ENCODE measurements at places on chromosomes 13 and 19.
A peak's percentile ranks its signal among the peaks of the same experiment; 100 is the strongest.

- H3K4me1 ChIP-seq = peaks cover 11% of the 10 kb centered on the region
- no peaks in the 10 kb centered on the region for H3K36me3 ChIP-seq
- peaks cover 3% of the 10 kb centered on the region for H3K27me3 ChIP-seq
- ATAC-seq = no peak
These were observed 7.4 kb upstream of the TPP2 start for GRCh38 chr13:102589301-102589822.

DNA sequence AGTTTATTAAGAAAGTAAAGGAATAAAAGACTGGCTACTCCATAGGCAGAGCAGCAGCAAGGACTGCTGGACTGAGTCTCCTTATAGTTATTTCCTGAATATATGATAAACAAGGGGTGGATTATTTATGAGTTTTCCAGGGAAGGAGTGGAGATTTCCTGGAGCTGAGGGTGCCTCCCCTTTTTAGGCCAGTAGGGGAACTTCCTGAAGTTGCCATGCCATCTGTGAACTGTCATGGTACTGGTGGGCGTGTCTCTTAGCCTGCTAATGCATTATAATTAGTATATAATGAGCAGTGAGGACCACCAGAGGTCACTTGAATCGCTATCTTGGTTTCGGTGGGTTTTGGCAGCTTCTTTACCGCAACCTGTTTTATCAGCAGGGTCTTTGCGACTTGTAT lies 13.5 kb downstream of the ZSCAN5A start:
- ATAC-seq = no peak
- peak overlapping the region; percentile 90 for H3K27ac ChIP-seq
- H3K4me1 ChIP-seq = peaks cover 29% of the 10 kb centered on the region

DNA sequence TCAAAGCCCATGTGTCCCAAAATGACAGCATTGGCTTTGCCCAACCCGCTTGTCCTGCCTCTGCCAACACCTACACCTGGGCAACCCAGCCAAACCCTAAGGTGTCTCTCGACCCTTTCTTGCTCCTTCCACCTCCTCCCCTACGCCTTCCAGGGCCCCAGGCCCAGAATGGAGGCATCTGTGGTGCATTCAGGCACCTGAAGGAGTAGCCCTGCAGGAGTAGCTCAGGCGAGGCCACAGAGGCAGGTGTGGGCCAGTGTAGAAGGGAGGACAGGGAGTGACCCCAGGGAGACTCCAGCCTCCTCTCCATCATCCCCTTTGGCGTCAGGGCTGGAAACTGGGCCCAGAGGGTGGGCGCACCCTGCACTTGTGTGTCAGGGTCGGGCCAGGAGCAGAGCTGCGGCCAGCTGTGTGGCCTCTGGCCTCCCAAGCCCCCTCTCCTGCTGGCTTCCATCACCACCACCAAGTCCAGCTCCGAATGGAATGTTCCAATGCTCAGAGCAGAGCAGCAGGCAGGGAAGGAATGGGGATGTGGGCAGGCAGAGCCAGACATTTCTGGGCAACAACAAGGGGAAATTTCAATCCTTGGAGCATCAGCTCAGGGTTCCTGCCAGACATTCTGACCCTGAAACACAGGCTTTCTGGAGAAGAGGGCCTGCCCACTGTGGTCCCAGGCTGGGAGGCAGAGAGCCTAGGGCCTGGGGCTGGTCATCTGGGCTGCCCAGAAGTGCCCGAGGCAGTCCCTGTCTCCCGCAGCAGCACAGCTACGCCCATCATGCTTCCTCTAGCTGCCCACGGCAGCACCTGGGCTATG lies 16.4 kb downstream of the PLEKHF1 start:
- H3K27me3 ChIP-seq = no peaks in the 10 kb centered on the region
- peaks cover 21% of the 10 kb centered on the region for H3K36me3 ChIP-seq
- H3K4me3 ChIP-seq = peak overlapping the region; percentile 73
- ATAC-seq = no peak
- peak overlapping the region; percentile 93 for H3K27ac ChIP-seq

- ATAC-seq = peak; percentile 82
- H3K4me1 ChIP-seq = peaks cover 12% of the 10 kb centered on the region
- H3K27me3 ChIP-seq = peaks cover 9% of the 10 kb centered on the region
- no peaks in the 10 kb centered on the region for H3K36me3 ChIP-seq
These were observed 3.3 kb upstream of the PEX11G start for GRCh38 chr19:7492142-7492541.

- H3K4me3 ChIP-seq = no peak overlapping the region
- H3K4me1 ChIP-seq = no peaks in the 10 kb centered on the region
- H3K27ac ChIP-seq = no peak overlapping the region
- ATAC-seq = no peak
- H3K36me3 ChIP-seq = no peaks in the 10 kb centered on the region
- no peaks in the 10 kb centered on the region for H3K27me3 ChIP-seq
These were observed 131.3 kb downstream of the SUCLA2 start for GRCh38 chr13:47869776-47870175.

DNA sequence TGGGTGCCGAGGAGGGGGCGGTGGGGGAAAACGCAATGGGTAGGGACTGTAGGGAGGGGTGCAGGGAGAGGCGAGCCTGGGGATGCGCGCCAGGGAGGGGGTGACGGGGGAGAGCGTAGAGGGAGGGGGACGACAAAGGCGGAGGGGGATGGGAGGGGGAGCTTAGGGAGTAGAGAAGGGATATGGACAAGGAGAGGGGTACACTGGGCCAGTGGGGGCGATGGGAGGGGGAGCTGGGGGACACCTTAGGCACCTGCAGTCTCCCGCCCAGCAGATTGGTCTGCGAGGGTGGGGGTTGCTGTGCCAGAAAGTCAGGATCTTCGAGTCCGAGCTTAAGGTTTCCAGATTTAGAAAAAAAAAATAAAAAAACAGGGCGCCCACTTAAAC lies 15.7 kb downstream of the CCDC124 start:
- peaks cover 33% of the 10 kb centered on the region for H3K4me1 ChIP-seq
- peak; percentile 1 for ATAC-seq

DNA sequence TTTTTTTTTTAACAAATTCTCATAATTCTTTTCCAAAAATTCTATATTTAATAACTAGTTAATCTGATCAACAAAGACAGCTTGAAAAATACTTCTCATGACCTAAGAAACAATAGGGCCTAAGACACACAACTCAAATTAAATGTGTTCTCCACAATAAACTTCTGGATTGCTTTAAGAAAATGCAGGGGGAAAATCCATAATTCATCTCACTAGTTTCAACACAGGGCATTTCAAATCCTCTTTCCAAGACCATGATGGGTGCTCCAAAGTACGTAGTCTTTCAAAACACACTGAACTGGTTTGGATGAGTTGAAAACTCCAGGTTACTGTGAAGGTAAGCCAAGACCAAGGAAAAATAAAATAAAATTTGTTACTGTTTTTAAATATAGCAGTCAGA lies 62.6 kb downstream of the DCLK1 start:
- H3K4me3 ChIP-seq = no peak overlapping the region
- no peaks in the 10 kb centered on the region for H3K27me3 ChIP-seq
- H3K27ac ChIP-seq = no peak overlapping the region
- no peaks in the 10 kb centered on the region for H3K36me3 ChIP-seq
- no peaks in the 10 kb centered on the region for H3K4me1 ChIP-seq

GRCh38 chr19:38649305-38650171 lies 2.1 kb downstream of the ACTN4 start:
- H3K27me3 ChIP-seq = no peaks in the 10 kb centered on the region
- H3K27ac ChIP-seq = peak overlapping the region; percentile 98
- peaks cover 55% of the 10 kb centered on the region for H3K36me3 ChIP-seq
- H3K4me1 ChIP-seq = peaks cover 32% of the 10 kb centered on the region

GRCh38 chr19:7255119-7255518 lies 39.1 kb downstream of the INSR start:
- no peak overlapping the region for H3K4me3 ChIP-seq
- no peaks in the 10 kb centered on the region for H3K36me3 ChIP-seq
- H3K27ac ChIP-seq = no peak overlapping the region
- peaks cover 4% of the 10 kb centered on the region for H3K4me1 ChIP-seq

- H3K27ac ChIP-seq = no peak overlapping the region
- H3K27me3 ChIP-seq = no peaks in the 10 kb centered on the region
- H3K4me3 ChIP-seq = no peak overlapping the region
- H3K36me3 ChIP-seq = no peaks in the 10 kb centered on the region
- ATAC-seq = no peak
- no peaks in the 10 kb centered on the region for H3K4me1 ChIP-seq
These were observed 1342.6 kb upstream of the SPRY2 start for GRCh38 chr13:81683521-81683920.

GRCh38 chr13:39448834-39449233 lies 154.2 kb downstream of the LHFPL6 start:
- ATAC-seq = no peak
- no peaks in the 10 kb centered on the region for H3K36me3 ChIP-seq
- H3K4me1 ChIP-seq = no peaks in the 10 kb centered on the region

DNA sequence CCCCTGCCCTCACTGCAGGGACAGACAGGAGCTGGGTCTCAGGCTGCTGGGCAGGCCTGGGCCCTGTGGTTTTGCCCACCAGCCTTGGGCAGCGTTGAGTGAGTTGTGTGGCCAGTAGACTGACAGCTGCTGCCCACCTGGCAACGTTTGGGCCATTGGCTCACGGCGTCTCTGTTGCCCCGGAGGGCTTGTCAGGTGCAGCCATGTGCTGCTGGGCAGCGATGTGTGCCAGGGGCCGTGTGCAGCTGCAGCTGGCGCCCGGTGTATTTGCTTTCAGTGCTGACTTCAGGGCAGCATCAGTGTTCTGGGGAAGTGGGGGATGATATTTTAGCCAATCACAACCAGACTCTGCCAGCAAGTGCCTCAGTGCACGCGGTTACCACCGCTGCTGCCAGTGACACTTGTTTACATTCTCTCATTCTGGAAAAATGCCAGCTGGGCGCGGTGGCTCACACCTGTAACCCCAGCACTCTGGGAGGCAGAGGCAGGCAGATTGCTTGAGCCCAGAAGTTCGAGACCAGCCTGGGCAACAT lies 10.6 kb downstream of the FZR1 start:
- no peak overlapping the region for H3K4me3 ChIP-seq
- peak; percentile 73 for ATAC-seq
- H3K27me3 ChIP-seq = no peaks in the 10 kb centered on the region
- H3K36me3 ChIP-seq = peaks cover 13% of the 10 kb centered on the region

- no peak overlapping the region for H3K4me3 ChIP-seq
- no peak for ATAC-seq
- H3K4me1 ChIP-seq = no peaks in the 10 kb centered on the region
- no peak overlapping the region for H3K27ac ChIP-seq
- H3K36me3 ChIP-seq = no peaks in the 10 kb centered on the region
- H3K27me3 ChIP-seq = peaks cover 21% of the 10 kb centered on the region
These were observed 364 bp downstream of the CKM start for GRCh38 chr19:45322311-45322710.

GRCh38 chr19:43820098-43820883 lies 6.8 kb upstream of the ZNF283 start:
- peaks cover 10% of the 10 kb centered on the region for H3K27me3 ChIP-seq
- H3K4me1 ChIP-seq = peaks cover 11% of the 10 kb centered on the region
- H3K27ac ChIP-seq = peak overlapping the region; percentile 89
- peak; percentile 74 for ATAC-seq
- peak overlapping the region; percentile 96 for H3K4me3 ChIP-seq

DNA sequence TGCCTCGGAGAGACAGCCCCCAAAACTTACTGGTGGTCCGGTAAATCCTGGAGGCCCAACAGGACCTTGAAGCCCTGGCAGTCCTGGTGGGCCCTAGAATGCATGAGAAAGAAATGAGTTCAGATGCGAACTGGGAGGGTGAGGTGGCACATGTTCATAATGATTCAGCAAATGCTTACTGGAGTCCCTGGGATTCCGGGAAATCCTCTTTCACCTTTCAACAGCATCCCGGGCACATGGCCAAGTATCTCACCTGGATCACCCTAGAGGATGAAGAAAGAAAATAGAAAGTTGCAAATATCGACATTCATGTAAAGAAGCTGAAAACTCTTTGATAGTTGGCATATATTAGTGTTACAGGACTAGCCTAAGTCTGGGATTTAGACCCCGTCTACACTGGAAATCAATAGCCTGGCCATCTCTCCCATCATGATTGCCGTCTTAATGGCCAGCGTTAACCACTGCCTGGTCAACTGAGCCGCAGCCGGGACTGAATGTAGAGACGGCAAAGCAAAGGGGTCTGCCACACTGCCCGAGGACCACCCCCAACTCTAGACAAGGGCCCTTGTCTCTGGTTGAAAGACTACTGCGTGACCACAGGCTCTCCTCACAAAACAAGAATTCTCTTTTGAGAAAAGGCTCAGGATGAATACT lies 96.9 kb downstream of the COL4A1 start:
- no peaks in the 10 kb centered on the region for H3K4me1 ChIP-seq
- H3K27ac ChIP-seq = no peak overlapping the region
- no peaks in the 10 kb centered on the region for H3K36me3 ChIP-seq
- no peaks in the 10 kb centered on the region for H3K27me3 ChIP-seq
- no peak for ATAC-seq
- H3K4me3 ChIP-seq = no peak overlapping the region

DNA sequence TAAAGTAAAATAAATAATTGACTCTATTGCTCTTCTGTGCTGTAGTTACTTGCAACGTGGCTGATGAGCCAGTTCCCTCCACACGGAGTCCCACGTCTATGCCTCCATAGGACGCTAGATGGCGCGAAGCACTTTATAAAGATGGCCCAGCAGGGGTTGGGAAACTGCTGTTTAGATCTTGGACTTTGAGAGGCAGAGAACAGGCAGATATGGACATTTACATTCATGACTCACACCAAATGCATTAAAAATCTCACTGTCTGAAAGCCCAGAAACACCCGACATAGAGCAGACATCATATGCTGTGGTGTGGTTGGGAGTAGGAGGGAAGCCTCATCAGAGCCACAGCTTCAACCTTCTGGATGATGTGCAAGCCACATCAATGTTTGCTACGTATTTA lies 643.1 kb upstream of the ARGLU1 start:
- H3K36me3 ChIP-seq = no peaks in the 10 kb centered on the region
- ATAC-seq = peak; percentile 58
- no peaks in the 10 kb centered on the region for H3K4me1 ChIP-seq
- H3K27ac ChIP-seq = no peak overlapping the region

Measured in activated T-helper 17 cell treated with anti-CD3 and anti-CD28 coated beads, Interleukin-2, amount 50 U/mL, for 72 hours (primary cell).